ENCODE measurements at places on chromosomes 3 and 15.

DNA sequence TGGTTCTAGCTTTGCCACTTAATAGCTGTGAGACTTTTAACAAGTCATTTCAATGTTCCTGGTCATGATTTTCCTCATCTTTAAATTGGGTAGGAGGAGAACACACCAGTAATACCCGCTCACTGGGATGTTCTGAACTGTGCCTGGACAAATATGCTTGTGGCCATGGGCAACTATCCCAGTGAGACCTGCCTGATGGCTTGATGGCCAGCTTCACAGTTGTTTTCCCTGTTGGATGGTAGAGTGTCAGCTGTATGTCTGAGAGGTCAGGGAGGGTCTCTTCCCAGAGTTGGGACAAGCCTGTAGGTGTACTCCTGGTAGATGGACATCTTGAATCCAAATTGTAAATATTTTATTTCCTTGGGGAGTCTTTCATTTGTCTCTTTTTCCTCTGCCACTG is 92.5 kb upstream of the PFN2 start:
- no peak for DNase-seq

DNA sequence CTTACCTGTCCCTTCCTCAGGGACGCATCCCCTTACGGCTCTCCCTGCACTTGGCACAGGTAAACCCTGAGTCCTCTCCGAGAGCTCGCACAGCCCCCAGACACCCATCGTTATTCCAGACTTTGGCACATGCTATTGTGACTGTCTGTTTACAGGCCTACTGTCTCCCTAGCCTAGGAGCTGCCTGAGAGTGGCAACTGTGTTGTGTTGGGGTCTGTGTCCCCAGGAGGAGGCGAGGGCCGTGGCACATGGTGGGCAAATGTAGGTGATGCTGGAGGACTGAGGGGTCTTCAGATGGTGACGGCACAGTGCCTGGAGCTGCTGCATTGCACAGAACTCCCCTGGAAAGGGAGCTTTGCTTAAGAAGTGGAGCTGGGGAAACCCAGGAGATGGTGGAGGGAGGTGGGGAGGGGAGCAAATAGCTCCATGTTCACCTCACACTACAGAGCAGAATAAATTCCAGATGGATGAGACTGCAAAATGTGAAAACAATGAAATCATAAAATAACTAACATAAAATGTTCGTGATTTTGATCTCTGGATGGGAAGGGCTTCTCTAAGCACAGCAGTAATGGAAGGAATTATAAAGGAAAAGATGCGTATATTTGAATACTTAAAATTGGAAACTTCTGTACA is 96.5 kb downstream of the SMAD6 start:
- DNase-seq = no peak

DNA sequence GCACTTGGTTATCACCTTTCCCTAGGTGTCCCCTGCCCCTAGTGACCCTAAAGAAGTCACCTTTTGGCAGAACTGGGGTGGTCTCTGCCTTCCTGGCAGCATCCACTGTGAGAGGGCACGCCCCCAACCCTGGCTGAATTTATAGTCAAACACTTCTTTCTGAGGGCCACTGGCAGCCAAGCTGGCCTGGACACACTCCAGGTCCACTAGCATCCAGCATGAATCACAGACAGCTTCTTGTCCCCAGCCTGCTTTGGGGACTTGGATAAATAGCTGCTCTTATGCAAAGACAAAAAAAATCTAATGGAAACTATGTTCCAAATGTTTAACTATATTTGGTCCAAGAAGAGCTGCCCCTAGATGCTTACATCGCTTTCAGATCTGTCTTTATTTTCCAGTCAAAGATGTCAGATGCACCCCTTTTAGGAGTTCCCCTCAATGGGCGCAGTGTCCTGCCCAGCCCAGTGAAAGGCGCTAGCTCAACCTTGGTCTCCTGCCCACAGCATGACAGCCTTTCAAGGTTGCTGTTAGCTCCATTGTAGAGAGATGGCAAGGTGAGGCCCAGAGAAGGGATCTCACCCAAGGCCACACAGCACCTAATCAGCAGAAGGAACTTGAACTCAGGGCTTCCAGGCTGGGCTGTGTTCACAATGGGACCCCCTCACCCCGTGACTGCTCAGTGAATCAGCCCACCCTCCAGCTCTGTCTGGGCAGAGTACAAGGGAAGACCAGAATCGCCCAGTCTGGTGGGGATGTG is 7.0 kb downstream of the RASL12 start:
- no peak for DNase-seq

DNA sequence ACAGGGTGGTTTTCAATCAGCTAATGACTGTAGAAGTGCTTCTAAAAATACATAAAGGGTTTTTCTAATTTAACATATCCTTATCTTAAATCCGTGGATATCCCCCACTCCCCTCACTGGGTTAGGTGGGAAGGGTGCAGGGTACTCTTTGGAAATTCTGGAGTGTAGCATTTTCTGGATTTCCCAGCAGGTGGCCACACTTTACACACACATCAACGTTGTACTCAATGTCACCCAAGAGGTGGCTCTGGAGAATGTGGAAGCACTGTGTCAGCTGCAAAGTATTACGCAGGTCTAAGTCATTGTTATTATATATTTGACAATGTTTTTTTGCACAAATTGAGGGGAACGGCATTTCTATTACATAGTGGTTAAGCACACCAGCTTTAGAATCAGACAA is 168.8 kb downstream of the CHDH start:
- no peak for DNase-seq

GRCh38 chr15:40796512-40796911 is 10.4 kb upstream of the ZFYVE19 start:
- no peak for DNase-seq

Measured in activated CD4-positive, alpha-beta T cell treated with anti-CD3 and anti-CD28 coated beads for 1 hour (primary cell).